ENCODE measurements at places on chromosomes 12 and 14.

DNA sequence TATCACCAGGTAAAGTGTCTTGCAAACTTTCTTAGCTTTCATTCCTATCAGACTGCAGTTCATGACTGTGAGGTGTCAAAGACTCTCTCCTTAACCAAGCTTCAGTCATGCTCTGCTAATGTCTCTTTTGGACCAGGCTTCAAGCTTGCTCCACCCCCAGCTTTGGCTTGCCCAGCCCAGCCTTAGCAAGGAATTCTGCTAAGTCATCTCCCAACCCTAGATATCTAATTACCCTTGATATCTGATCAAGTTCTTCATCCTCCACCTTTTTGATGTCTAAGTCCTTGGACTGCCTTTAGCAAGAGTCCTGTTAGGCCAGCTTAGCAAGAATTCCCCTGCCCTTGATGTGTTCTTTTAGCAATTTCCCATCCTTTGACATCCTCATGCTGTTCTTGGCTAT is 108.9 kb upstream of the FGD4 start:
- DNase-seq: no peak

DNA sequence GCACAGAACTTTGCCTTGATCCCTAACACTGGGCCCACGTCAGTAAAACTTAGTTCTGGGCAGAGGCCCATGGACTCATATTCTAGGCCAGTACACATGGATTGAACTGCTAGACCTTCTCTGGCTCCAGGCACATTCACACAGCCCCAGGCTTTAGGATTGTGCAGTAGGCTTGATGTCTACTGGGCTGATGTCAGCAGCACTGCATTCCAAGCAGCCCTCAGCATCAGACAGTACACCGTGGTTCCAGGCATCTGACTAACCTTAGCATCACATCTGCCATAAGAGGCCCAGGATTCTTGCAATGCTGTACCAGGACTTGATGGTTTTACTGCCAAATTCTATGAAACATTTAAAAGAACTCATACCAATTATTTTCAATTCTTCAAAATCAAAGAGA is 301.9 kb downstream of the CCER1 start:
- DNase-seq: no peak

DNA sequence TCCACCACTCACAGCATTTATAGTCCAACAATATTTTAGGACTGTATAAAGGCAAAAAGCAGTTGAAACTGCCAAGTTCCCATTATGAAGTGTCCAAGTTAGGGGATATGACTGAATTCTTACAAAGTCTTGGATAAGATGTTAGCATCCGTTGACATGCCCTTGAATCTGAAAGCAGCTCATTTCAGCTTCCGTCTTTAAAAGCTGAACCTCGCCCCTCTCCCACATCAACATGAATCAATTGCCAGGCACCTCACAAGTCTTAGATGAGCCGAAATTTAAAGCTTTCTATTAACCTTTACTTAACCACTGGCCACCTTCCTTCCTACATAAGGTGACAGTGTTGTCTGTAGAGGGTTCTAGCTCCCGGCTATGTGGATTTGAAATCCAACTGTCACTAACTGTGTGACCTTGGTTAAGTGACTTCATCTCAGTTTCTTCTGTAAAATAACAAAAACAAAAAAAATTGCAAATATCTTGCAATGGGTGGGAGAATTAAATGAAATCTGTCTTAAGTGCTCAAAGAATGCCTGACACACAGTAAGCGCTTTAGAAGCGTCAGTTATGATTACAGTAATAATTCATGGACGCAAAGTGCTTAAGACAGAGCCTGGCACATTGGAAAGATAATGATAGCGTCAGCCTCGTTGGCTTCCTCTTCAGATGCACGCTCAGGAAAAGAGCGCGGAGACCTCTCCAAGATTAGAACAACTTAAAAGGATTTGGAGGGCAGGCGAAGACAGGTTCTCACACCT is 1.2 kb downstream of the PPP1CC start:
- DNase-seq: peak; percentile 35

DNA sequence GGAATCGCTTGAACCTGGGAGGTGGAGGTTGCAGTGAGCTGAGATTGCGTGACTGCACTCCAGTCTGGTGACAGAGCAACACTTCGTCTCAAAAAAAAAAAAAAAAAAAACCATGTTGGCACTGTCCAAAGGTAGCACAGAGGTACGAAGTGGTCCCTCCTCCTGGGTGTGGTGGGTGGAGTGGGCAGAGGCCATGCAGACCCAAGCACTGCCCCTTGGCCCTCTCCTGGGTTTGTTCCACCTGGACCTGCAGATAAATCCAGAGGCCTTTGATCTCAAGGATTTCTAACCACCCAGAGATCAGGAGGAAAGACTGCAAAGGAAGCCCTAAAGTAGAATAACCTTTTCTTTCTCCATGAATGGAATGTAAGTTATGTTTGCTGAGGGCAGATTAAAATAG is 8.7 kb upstream of the GALNT6 start:
- peak; percentile 58 for DNase-seq

DNA sequence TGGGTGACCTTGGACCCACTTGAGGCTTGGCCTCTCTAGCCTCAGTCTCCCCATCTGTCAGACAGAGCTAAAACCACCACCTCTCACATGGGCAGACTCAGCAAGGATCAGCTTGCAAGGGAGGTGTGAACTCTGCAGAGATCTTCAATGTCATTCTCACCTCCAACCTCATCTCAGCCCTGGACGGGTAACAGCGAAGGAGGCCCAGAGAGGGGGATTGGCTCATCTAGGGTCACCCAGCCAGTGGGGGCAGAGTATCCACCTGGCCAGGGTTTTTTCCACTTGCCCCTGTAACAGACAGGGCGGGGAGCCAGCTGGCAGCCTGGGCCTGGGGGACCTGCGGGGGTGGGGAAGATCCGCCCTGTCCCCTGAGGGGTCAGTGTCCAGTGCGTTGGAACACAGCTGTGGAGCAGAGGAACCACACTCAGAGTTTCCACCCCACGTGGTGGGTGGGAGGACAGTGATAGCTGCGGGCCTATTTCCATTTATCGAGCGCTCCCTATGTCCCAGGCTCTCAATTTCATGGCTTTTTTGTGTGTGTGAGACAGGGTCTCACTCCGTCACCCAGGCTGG is 27.4 kb downstream of the DTX1 start:
- no peak for DNase-seq

DNA sequence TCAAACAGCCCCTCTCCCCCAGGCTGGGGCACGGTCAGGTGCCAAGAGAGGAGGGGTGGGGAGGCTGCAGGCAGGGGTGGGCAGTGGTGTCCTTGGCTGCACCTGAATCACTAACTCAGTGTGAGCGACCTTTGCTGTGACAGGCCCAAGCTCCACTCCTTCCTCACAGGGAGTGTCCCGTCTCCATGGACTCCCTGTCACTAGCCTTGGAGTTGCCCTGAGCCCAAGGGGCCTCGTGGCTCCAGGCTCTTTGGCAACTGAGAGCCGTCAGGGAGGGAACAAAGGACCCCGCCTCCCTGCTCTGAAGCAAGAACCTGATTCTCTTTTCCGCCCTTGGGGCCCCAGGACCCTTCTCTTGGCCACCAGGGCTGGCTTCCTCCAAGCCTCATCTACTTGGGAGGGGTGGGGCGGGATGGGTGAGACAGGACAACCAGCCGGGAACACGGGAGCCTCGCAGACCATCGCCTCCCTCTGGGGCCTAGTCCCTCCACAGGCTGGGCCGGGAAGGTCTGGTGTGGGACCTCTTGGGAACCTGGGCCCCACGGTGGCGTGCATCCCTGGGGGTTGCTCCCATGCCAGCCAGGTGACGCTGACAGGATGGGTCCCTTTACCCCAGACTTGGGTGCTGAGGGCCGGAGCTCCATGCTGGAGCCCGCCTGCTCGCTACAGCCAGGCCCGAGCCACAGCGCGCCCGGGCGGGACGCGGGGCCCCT is 935 bp upstream of the ADSS1 start:
- no peak for DNase-seq

- DNase-seq: no peak
These were observed 877 bp downstream of the BAG5 start for GRCh38 chr14:103561381-103562178.

GRCh38 chr14:92613008-92613658 is 99.6 kb downstream of the RIN3 start:
- DNase-seq: no peak

DNA sequence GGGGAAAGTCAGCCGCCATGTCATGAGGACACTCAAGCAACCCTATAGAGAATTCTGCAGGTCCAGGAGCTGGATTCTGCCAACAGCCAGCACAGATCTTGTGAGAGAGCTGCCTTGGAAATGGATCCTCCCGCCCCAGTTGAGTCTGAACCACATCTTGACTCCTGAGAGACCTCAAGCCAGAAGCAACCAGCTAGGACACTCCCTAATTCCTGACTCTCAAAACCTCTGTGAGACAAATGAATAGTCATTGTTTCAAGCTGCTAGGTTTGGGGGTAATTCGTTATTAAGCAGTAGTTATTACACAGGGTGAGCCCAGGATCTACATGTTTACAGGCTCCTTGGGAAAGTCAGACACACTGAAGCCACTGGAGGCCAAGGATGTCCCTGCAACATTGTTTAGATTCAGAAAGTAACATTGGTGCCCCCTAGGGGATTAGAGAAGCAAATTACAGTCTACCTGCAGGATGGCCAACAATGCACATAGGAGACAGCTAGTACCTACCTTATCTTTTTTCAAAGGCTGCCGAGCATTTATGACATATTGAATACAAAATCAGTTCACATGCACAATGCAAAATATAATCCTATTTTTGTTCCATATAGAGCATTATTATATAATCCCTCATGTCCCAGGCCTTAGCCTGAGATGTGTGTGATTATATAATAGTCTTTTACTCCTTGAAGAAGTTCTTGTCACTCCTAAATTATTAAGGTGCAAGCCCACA is 57.9 kb upstream of the FICD start:
- no peak for DNase-seq

GRCh38 chr12:46499226-46499625 is 126.7 kb upstream of the SLC38A2 start:
- no peak for DNase-seq

DNA sequence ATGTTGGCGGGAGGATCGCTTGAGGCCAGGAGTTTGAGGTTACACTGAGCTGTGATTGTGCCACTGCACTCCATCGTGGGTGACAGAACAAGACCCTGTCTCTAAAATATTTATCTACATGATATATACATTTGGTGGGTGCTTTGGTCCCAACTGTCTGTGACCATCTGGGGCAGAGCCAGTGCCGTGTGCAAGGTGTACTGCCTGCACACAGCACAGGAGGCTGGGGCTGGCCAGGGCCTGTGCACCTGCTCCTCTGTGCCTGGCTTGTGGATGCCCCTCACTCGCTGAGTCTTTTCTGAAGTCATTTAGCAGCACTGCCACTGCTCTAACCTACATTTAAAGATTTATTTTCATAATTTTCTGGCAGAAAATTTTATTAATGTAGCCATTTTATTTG is 58.7 kb downstream of the TRAF3 start:
- no peak for DNase-seq
